ENCODE measurements at places on chromosomes 13 and 19.

DNA sequence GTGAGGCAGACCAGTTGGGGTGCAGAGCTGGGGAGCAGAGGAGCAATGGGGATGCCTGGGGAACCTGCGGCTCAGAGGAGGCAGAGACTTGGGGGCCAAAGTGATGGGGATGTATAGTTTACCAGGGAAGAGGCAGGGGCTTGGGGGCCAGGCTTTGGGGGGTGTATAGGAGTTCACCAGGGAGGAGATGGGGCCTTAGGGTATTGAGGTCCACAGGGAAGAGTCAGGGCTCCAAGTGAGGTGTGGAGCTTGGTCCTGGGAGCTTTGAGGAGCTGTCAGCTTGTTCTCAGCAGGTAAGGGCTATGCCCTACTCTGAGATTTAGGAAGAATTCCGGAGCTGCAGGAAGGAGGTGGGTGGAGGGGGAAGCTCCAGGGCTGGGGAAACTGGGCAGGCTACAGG is 10.8 kb downstream of the TNFAIP8L1 start:
- no peak for DNase-seq

DNA sequence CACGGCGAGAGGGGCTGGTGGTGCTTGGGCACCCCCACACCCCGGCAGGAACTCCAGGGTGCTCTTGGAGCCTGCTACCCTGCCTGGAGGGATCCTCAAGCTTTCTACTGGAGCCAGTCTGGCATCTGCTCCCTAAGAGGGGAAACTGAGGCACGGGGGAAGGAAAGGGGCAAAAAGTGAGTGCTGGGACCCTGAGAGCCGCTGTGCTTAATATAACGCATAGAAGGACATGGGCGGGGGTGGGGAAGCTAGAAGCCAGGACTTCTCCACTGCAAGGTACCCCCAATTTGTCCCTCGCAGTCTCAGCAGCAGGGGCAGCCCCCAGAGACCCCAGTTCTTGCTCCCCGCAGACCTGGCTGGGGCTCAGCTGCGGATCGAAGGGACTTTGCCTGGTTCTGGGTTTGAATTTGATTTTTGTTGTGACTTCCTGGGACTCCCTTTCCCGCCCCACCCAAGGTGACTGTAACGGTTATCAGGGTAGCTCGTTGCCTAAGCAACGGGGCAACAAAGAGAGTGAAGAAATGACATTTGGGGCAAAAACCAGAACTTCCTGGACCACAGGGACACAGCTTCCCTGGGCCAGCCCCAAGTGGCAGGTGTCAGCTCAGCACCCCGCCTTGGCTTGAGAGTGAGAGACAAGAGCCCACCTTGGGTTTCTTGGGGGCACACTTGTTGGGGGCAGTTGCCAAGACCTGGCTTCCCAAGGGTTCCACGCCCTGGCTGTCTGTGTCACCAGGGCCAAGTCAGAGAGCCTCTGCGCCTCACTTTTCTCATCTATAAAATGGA is 638 bp downstream of the ADGRE5 start:
- no peak for DNase-seq

GRCh38 chr19:44003461-44004009 is 778 bp downstream of the ZNF230 start:
- DNase-seq = peak; percentile 25

DNA sequence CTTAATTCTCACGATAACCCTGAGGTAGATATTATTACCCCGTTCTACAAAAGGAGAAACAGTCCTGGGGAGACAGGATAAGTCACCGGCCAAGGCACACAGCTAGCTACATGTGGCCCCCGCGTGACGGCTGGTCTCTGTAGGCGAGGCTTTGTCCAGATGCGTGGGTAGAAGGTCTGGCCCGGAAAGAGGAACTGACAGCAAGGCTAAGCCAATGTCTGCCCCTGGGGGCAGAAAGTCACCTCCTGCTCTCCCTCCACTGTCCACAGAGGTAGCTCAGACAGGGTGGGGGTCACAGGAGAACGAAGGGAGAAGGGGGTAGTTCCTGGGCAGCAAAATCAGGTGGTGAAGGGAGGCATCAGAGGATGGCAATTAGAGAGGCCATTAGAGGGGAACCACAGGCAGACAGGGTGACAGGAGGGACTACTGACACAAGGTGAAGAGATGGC is 1.8 kb downstream of the APOC4 start:
- no peak for DNase-seq

GRCh38 chr13:93621051-93621450 is 394.4 kb downstream of the GPC6 start:
- no peak for DNase-seq

DNA sequence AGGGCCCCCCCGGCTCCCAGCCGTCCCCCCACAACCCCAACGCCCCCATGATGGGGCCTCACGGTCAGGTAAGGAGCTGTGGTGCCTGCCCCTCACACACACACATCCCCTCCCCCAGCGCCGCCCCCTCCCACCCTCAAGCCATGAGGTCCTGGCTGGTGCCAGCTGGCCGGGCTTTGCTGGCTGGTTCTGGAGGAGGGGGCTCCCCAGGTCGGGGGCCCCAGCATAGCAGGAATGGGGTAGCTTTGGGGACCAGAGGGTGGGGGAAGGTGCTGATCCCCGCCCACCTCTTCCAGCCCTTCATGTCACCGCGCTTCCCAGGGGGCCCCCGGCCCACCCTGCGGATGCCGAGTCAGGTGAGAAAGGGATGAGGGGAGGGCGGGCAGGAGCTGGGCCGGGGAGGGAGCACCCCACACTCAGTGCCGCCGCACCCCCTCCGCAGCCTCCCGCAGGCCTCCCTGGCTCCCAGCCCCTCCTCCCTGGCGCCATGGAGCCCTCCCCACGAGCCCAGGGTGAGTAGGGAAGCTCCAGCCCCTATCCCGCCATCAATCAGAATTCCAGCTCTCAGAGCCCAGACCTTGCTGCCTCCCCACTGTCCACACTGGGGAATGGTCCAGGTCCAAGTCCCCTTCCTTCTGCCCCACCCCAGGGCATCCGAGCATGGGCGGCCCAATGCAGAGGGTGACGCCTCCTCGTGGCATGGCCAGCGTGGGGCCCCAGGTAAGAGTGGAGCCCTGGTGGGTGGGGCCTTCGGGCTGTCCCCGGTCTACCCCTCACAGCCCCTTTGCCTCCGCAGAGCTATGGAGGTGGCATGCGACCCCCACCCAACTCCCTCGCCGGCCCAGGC is 6.4 kb downstream of the ISYNA1 start:
- DNase-seq = no peak

GRCh38 chr13:88840085-88840484 is 1168.9 kb downstream of the SLITRK5 start:
- no peak for DNase-seq

GRCh38 chr19:5707576-5708575 is 12.1 kb downstream of the LONP1 start:
- DNase-seq = no peak

- no peak for DNase-seq
These were observed 11.0 kb downstream of the XAB2 start for GRCh38 chr19:7618348-7618747.

DNA sequence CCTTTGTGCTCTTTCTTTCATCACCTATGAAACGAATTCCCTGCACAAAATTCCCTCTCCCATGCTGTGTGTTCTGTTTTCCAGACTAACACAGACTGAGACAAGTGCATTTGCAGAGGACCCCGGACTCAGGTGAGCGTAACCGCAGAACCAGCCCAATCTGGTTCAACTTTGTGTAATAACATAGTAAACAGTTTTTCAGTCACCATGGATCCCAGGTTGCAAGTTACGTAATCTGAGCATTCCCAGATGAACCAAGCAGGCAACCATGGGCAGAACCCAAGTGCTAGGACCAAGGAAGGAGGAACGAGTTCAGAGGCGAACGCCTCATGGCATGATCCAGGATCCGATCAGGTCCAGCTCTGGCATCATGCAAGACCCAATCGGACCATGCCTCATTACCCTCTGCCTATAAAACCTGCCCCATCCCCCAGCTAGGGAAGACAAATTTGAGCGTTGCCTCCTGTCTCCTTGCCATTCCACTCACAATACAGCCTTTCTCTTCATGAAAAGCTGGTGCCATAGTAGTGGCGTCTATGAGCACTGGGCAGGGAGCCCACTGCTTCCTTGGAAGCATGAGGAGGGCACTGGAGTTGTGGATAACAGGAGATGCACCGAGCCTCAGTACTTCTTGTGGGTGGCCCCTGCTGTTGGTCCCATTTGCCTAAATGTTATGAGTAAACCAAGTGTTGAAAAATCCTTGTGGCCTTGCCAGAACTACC is 107.6 kb downstream of the ABCC4 start:
- DNase-seq = no peak

DNA sequence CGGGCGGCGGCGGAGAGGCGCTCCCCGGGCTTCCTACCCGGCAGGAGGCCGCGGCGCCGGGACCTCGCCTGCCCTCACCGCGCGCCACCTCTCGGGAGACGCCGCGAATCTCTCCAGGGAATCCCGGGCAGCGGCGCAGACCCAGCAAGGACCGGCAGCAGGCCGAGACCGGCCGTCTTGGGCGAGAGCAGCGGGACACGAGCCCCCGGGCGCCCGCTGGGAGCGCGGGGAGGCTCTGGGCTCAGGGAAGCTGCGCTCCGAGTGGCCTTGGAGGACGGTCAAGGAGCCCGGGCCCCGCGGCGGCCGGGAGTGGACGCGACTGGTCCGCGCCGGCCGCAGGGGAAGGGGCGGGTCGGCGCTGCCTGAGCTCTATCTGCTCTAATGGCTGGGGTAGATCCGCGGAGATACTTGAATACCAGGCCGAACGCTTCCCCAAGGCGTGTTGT is 14.7 kb downstream of the CDX2 start:
- DNase-seq = no peak

GRCh38 chr19:56637976-56638555 is 4.9 kb upstream of the SMIM17 start:
- DNase-seq = peak; percentile 90

DNA sequence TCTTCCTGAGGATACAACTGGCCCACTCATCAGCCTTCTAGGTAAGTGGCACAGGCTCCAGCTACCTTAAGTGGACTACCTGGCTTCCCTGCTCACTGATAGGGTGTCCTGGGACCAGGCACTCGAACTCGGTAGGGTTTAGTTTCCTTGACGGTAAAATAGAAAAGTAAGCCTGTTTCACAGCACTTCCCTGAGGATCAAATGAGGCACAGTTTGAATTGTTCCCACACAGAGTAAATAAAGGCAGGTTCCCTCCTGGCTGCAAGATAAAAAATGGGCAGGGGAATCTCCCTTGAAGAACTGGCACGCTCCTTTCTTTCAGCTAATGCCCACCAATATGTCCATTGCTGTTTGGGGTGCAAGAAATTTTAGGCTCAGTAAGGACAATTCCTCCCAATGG is 1.1 kb upstream of the FAM124A start:
- no peak for DNase-seq

DNA sequence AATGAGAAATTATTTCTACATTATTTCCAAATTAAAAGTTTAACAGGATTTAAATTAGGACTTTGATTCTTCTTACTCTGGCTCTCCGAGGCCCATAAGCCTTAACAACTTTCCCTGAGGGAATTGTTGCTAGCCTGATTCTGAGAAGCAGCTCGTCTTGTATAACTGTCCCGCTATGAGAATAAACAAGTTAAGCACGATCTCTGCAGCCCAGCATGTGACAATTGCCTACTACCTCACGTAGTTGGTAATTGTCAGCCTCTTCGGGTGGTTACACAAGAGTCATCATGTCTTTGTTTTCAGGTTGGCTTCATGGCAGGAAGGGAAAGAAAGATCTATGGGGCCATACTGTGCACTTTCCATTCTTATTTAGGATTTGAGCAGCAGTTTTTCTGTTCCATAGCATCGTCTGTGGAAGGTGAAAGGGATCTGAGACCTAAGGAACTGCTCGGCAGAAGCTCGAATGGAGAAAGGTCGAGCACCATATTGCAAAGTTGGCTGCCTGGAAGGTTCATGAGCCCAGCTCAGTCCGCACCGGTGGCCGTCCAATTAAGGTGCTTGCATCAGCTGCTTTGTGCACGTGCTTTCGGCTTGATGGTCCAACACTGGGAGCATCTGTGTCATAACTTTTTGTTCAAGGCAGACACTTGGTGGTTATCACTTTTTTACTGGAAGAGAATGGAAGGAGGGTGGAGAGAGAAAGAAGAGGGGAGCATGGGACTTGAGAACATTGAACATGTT is 1.8 kb upstream of the STARD13 start:
- no peak for DNase-seq

All from urothelium cell line (cell line).